ENCODE measurements at places on chromosomes 16 and 17.
A peak's percentile ranks its signal among the peaks of the same experiment; 100 is the strongest.

DNA sequence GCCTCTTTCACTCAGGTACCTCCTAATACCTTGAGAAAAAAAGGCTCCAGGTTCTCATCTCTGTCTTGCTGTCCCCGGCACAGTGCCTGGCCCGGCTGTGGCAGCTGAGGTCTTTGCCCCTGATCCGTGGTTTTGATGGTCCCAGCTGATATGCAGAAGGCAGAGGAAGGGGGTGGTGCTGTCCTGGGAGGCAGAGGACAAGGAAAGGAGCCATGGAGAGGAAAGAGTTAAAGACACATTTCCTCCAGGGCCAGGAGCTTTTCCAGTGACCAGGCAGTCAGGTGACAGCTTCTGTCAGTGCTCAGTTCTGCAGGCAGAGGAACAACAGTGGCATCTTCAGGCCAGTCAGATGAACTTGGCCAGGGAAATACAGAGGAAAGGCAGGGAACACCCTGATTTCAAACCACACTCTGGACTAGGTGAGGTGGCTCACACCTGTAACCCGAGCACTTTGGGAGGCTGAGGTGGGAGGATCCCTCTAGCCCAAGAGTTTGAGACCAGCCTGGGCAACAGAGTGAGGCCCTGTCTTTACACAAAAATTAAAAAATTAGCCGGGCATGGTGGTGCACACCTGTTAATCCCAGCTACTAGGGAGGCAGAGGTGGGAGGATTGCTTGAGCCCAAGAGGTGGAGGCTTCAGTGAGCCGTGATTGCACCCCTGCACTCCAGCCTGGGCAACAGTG is 3.3 kb upstream of the COG1 start:
- DNase-seq, result no peak

GRCh38 chr16:62760398-62760797 is 724.2 kb upstream of the CDH8 start:
- no peak for DNase-seq

- no peak for DNase-seq
Measured at GRCh38 chr17:21174713-21175112, 39.2 kb downstream of the TMEM11 start.

- DNase-seq, result no peak
Measured at GRCh38 chr17:29051731-29052130, 8.8 kb downstream of the PIPOX start.

- no peak for DNase-seq
Measured at GRCh38 chr16:88444826-88445582, 8.1 kb upstream of the ZFPM1 start.

- DNase-seq, result no peak
Measured at GRCh38 chr17:69485901-69486643, 71.6 kb downstream of the MAP2K6 start.

DNA sequence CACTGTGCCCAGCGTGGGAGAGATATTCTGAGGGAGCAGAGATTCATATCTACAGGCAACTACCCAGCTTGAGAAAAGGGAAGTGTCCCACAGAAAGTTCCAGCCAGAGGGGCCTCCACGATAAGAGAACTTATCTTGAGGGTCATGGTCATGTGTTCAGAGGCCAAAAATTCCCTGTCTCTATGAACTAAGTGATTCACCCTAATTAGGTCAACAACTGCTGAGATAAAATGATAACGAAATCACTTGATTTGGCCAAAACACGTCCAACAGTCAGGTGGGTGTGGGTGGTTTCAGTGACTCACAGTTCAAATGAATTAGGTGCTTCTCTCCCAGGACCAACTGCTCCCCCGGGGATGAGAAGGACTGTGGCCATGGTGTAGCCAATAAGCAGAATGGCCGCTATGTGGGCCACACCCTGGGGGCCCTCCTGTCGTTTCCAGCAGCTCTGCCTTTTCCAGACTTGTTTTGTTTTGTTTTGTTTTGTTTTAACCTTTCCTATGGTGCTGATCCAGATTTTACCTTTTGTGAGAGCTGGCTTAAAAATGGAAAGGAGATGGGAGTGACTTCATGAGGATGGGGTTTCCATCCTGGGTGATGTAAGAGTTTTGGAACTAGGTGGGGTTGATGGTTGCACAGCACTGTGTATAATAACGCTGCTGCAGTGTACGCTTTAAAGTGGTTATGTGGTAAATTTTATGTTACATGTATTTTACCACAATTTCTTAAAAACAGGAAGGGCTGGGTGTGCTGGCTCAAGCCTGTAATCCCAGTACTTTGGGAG is 8.7 kb downstream of the DNAI2 start:
- peak; percentile 8 for DNase-seq

DNA sequence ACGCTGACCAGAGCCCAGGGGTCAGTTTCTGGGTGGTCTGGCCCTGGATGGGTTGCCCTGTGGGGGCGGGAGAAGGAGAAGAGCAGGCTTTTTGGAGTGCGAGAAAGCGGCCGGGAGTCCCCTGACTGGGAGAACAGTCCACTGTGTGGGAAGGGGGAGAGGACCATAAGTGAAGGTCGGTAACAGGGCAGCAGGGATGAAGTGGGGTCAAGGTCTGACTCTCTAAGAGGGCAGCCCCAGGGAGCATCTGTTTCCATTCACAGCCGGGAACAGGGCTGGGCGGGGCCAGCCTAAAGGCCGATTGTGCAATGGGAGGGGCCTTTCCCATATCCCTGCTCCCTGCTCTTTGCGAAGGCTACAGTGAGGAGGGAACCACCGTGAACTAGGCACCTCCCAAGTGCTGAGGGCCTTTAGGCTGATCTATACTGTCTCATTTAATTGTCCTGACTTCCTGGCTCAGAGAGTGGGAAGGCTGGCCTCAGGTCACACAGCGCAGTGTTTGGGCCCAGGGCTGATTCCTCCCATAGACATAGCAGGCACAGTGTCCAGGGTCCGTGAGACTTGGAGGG is 10.4 kb upstream of the WFDC1 start:
- no peak for DNase-seq

- no peak for DNase-seq
Measured at GRCh38 chr17:34378664-34379101, 15.7 kb upstream of the CCL1 start.

DNA sequence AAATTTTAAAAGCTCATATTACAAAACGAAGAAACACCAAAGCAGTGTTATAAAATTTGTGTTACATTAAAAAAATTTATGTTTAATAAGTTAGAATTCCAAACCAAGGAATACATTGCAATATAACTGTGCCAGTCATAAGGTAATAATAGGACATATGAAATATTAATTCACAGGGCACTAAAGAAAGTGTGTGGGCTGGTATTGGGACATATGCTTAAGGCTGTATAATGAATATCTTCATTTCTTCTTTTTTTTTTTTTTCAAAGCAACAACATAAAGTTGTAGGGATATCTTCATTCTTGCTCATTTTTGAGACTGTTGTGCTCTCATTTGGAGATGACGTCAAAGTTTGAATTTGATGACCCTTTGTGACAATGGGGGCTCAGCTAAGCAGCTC is 17.5 kb upstream of the FBXO47 start:
- DNase-seq, result no peak

GRCh38 chr17:21214777-21215541 is 998 bp upstream of the TMEM11 start:
- no peak for DNase-seq

- DNase-seq, result no peak
Measured at GRCh38 chr16:4839942-4840341, 7.1 kb downstream of the GLYR1 start.

DNA sequence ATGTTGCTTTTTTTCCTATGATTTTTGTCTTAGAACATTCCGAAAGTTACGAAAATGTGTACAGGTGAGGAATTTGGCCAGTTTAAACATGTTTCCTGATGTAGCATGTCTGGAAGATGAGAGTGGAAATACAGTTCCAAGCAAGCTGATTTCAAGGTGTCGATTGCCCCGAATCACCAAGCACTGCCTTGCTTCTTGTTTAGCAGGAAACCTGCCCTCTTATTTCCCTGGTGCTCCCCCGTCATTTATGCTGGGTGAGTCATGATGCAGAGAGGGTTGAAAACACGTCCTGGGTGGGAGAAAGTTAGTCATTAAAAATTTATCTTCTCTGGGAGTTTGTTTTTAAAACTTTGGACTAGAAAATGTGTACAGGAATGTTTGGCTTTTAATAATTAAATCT is 608.6 kb upstream of the EEF2KMT start:
- no peak for DNase-seq

- peak; percentile 32 for DNase-seq
Measured at GRCh38 chr17:3683054-3683511, 12.9 kb downstream of the P2RX5 start.

DNA sequence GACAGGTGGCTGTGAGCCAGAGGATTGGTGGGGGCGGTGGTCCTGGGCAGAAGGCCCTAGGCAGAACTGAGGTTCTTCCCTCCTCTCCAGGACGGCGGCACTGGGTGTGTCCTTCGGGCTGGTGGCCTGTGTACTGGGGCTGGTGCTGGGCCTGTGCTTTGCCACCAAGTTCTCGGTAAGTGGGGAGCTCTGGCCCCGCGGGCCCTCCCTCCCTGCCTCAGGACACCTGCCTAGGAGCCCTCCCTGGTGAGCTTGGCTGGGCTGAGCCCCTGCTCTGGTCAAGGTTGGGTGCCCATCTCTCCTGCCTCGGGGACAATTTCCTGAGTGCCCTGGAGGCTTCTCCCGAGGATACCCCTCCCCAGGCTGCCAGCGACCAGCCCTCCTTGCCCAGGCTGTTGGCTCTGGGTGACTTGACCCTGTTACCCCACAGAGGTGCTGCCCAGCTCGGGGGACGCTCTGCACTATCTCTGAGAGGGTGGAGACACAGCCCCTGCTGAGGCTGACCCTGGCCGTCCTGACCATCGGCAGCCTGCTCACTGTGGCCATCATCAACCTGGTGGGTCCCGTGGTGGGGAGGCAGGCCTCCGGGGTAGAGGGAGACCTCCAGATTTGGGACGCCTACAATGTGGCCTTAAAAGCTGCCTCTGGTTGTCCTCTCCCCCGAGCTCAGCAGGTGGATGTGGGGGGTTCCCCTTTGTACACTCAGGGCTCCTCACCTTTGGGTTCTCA is 42.0 kb downstream of the ADCY7 start:
- no peak for DNase-seq

- DNase-seq, result no peak
Measured at GRCh38 chr16:85988723-85989313, 89.9 kb downstream of the IRF8 start.

DNA sequence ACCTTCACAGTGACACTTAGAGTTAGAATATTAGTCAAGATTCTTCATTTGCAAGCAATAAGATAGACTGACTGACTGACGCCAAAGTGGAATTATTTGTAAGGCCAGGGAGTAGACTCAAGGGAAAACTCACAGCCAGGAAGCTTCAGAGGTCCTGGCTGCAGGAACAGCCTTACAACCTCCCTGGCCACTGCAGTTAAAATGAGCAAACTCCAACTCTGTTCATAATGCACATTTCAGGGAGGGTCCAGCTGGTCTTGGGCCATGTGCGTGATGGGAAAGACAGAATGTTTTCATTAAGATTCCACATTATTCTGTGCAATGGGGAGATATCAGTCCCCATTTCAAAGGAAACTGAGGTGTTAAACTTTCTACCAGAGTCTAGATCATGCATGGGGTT is 9.9 kb downstream of the CAPNS2 start:
- DNase-seq, result no peak

DNA sequence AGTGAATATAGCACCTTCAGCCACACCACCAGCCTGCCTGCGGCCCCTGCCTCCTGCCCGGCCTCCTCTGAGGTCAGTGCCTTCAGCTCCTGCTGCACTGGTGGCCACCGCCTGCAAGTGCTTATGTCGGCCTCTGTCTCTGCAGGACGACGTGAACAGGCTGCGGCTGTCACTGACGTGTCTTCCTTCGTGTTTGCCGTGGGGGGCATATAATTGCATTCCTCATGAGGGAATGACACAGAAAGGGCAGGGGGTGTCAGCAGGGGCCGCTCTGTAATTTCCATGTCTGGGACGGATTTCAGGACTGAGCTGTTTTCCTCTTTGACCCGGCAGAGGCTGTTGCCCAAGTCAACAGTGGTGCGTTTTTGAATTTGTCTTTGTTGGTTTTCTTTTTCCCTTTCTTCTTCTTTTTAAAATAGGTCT is 28.5 kb downstream of the CMIP start:
- DNase-seq, result no peak

DNA sequence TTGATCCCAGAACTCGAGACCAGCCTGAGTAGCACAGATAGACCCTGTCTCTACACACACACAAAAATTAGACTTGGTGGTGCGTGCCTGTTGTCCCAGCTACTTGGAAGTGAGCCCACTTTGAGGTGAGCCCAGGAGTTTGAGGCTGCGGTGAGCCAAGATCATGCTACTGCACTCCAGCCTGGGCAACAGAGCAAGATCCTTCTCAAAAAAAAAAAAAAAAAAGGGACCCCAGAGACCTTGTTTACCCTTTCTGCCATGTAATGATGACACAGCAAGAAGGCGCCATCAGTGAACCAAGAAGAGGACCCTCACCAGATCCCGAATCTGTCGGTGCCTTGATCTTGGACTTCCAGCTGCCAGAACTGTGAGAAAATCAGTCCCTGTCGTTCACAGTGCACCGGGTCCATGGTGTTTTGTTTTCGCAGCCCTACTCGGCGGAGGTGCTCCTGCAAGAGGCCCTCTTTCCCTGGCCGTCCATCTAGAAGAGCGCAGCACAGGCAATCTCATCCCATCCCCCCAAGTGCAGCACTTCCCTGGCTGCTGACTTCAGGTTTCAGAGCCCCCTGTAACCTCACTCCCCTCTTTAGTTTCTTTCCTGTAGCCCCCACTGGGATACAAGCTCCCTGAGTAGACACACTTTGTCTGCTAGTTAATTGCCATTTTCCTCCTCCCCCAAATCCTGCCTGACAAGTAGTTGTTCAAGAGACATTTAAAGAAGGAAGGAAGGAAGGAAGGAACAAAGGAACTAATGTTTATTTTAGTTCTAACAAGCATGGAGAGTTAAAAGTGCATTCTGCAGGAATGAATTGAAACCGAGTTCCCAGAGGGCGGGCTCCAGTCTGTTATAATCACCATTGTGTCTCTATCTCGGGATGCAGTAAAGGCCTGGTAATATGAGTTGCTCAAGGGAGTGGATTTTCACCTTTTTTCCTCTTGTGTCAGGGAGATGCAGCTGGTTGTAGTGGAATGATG is 115.3 kb downstream of the SNX29 start:
- no peak for DNase-seq

DNA sequence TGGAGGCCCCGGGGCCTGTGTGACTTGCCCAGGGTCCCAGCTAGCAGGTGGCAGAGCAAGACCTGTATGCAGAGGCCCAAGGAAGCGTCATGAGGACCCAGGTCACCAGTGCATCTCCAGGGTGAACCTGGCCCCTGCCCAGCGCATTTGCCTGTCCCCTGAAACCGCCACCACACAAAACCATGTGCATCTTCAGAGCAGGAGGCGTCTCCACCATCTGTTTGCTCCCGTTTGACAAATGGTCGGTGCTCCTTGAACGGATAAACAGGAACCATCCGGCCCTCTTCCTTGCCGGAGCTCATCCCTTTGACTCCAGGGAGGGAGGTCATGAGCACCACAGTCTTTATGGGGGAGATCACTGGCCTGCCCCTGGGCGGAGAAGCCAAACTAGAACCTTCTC is 62.5 kb downstream of the JPH3 start:
- no peak for DNase-seq

DNA sequence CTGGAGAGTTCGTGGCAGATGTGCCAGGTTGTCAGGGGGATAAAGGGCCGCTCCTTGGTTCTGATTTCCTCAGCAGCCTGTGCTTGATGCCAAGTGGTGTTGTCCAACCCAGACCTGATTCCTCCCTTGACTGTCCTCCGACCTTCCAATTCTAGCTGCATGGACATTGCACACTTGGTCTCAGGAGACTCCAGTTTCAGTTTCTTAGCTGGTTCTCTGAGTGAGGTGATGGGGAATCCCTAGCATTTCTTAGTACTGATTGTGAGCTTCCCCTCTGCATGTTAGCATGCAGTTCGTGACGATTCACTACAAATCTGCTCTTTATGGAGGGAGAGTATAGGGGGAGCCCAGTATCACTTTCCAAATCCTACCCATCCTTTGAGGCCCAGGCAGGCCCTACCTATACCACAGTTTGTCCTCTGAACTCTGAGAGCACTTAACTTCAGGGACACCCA is 12.4 kb upstream of the CCR7 start:
- no peak for DNase-seq
